ENCODE measurements at places on chromosomes 1 and 21.

GRCh38 chr1:224069138-224069537, 44.8 kb upstream of the FBXO28 start:
- no peak for DNase-seq

DNA sequence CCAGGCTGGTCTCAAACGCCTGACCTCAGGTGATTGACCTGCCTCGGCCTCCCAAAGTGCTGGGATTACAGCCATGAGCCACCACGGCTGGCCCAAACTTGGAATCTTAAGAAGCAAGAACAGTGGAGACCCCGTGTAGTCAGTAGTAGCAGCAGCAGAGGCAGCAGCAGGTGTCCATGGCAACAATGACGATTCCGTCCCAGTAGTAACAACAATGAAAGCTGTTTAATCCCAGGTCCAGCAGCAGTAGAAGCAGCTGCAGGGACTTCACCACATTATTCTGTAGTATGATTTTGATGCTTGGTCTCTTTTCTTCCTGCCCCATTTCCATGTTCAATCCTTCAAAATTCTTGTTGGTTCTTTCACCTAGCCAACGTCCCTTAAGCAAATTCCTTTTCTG, 69.6 kb upstream of the KCTD3 start:
- DNase-seq = no peak

DNA sequence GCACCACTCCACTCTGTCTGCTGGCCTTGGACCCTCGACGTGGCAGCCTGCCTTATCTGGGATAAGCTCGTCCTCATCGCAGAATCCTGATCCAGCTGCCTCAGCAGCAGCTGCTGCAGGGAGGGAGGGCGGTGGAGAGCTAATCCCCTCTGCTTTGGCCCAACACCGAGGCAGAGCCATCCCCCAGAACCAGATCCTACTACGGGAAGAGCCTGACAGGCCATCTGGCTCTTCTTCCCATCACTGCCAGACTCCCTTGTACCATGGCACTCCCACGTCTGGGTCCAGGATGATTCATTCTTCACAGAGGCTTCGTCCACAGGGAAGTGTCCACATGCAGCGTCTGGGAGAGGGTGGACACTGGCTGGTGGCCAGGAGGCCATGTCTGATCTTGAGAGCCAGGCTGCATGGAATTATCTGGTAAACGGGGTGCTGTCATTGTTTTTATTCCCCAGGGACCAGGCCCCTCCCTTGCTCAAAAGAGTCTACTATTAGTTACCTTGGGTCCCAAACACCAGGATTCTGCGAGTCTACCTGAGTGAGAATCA, 14.6 kb upstream of the PKP1 start:
- DNase-seq = peak; percentile 28

- DNase-seq = no peak
Measured at GRCh38 chr21:45414396-45415187, 9.6 kb downstream of the COL18A1 start.

DNA sequence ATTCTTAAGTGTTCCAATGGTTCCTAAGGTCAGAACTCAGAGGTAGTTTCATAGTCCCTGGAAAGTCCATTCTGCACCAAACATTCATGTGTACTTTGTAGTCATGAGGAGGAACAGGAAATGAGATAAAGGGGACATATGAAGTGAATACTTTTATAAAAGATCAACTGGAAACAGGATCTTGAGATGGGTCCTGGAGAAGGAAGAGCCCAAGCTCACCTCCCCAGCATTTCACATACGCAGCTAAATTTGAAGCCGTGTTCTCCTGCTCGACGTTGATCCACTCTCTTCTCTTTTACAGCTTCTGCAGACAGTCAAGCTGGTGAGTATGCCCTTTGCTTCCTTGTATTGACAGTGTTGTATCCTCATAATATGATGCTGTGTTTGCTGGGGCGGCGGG, 429 bp downstream of the FCGR2A start:
- no peak for DNase-seq

- no peak for DNase-seq
Measured at GRCh38 chr1:168394858-168395257, 114.2 kb downstream of the TBX19 start.

DNA sequence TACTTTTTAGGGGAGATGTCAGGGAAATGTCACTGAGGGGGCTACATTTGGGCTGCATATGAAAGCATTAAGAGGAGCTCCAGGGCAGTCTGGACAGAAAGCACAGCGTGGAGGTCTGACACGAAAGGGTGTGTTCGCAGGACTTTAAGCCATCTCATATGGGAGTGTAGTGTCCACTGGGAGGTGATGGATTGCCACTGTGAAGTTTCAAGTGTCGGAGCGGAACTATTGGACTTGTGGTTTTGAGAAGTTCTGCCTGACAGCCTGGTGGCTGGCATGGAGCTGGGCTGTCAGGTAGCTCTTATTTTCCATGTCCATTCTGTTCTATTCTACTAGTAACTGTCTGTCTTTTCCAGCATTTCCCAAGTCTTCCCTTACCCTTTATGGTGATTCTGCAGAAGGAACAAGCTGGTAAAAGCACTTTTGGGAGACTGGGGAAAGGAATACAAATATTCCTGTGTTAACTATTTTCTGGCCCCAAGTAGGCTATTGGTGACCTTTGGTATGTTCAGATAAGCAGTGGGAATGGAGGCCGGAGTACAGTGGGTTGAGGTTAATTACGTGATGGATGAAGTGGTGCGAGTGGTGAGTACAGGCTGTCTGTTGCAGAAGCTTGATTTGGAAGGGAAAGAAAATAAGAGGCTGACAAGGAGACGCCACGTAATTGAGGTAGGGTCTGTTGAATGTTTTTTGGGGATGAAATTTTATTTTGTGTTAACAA, 19.3 kb downstream of the B3GALT5 start:
- DNase-seq = no peak

- no peak for DNase-seq
Measured at GRCh38 chr21:46227811-46228344, 696 bp downstream of the LSS start.

DNA sequence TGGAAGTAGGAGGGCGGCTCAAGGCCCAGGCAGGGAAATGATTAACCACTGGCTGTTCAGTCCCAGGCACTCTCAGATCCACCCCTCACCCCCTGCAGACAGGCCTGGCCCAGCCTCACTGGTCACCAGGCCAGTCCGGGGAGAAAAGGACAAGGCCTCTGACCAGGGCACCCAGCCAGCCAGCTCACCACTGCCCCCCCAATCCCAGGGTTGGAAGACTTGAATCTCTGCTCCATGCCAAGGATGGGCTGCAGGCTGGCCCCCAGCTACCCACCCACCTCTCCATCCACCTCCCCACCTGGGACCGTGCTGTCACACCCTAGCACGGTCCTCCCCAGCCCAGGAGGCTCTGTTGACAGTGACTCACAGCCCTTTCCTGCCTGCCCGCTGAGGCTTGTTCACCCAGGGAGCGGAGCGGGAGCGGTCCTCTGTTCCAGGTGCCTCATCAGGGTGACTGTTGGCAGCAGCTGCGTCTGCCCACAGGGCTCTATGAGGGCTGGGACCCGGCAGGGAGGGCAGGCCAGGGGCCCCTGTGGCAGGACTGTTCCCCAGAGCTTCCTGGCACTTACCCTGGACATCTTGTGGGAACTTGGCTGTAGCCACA, 2.2 kb downstream of the LAD1 start:
- DNase-seq = no peak

DNA sequence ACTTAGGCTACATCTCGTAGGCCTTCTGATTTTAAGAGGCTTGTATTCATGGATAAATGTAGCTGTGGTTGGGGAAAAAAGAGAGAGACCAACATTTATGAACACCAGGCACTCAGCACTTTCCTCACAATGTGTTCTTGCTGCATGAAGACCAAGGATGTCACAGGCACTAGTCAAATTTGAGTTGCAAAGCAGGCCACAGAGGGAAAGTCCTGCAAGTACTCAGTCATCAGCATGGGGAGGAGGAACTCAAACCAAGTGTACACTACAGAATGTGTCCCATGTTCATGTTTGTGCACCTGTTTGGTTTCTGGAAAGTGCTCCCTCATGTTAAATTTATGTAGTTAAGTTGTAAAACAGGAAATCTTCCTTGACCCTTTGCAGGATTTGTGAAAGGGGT, 8.7 kb upstream of the MAP3K7CL start:
- no peak for DNase-seq

DNA sequence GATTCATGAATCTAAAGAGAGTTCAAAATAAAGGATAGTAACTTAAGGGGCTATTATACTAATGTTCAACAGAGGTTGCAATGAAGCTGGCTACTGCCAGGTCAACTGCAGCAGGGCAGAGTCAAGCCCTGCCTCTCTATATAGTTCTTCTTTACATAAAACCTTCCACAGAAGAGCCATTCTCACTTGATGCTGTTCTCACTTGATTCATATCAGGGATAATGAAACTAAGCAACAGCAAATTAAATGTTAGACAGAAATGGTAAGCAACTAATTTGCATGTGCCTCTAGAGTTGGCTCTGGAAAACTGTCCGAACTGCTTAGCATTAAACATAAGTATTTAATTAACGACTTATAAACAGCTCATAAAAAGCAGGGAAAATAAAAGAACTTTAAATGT, 17.4 kb downstream of the CCSAP start:
- DNase-seq = no peak

- peak; percentile 69 for DNase-seq
Measured at GRCh38 chr1:97636941-97637340, 283.9 kb downstream of the DPYD start.

GRCh38 chr1:232344791-232345399, 285.0 kb downstream of the SIPA1L2 start:
- no peak for DNase-seq

GRCh38 chr1:232534552-232535517, 95.1 kb downstream of the SIPA1L2 start:
- peak; percentile 12 for DNase-seq

- peak; percentile 81 for DNase-seq
Measured at GRCh38 chr1:15326691-15327588, 79.9 kb downstream of the FHAD1 start.

DNA sequence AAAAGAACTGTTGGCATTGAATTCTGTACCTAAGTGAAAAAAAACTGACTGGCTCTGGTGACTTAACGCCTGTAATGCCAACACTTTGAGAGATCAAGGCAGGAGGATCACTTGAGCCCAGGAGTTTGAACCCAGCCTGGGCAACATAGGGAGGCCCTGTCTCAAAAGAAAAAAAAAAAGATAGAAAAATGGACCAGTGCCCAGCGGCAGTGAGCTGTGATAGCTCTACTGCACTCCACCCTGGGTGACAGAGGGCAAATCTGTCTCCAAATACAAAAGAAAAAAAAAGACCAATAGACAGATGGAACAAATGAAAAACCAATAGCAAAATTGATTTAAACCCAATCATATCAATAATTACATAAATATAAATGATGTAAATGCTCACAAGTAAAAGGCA, 674 bp upstream of the AKR7A3 start:
- DNase-seq = no peak

GRCh38 chr1:77513839-77514763, 168.4 kb downstream of the ZZZ3 start:
- peak; percentile 93 for DNase-seq

GRCh38 chr1:157056269-157056668, 10.7 kb upstream of the ARHGEF11 start:
- no peak for DNase-seq

- no peak for DNase-seq
Measured at GRCh38 chr21:32806810-32807386, 35.3 kb upstream of the PAXBP1 start.

- no peak for DNase-seq
Measured at GRCh38 chr1:207423560-207424292, 30.4 kb upstream of the CR2 start.

DNA sequence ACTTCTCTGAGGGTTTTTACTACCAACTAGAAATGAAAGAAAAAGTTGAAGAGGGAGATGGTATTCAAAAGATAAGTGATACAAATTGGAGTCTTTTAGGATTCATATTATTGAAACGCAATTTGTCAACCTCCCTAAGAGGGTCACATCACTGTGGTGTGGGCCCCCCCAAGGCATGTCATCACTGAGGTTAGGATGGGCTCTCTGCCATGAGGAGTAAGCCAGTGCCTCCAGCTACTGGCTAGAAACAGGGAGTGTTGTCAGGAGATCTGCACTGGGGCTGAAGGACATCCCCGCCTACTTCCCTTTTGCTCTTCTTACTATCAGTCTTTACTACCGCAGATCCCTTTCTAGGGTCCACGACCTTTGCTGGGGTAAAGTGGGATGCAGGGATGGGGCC, 25.9 kb downstream of the ITSN1 start:
- DNase-seq = no peak

- no peak for DNase-seq
Measured at GRCh38 chr1:80050523-80050922, 1044.0 kb upstream of the ADGRL4 start.

DNA sequence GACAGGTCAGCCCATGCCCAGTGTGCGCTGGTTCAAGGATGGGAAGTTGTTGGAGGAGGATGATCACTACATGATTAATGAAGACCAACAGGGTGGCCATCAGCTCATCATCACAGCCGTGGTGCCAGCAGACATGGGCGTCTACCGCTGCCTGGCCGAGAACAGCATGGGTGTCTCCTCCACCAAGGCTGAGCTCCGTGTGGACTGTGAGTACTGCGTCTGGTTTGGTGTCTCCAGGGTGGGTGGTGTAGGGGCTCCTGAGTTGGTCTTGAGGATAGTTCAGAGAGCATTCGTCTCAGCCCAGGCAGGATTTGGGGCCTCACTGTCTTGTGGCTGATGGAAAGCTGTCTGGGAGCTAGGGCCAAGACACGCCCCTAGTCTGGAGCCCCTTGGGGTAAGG, 83.2 kb downstream of the TRIM11 start:
- DNase-seq = no peak

- DNase-seq = no peak
Measured at GRCh38 chr1:186950547-186950946, 121.8 kb downstream of the PLA2G4A start.

DNA sequence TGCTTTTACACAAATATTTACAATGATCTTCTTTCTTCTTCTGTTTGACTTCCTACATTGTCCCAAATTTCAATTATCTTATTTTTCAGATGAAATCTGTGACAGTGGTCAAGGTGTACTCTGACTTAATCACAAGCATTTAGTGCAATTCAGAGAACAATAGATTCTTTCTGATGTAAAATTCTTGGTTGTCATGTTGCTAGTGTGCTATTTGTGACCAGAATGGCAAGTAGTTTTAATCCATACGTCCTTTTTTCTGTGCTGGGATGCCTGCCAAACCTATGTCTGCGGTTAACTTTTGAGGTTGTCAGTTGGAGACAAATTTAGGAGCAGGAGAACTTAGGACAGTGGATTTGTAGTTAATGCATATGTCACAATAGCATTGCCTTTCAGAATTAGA, 31.0 kb downstream of the NCAM2 start:
- DNase-seq = peak; percentile 24

DNA sequence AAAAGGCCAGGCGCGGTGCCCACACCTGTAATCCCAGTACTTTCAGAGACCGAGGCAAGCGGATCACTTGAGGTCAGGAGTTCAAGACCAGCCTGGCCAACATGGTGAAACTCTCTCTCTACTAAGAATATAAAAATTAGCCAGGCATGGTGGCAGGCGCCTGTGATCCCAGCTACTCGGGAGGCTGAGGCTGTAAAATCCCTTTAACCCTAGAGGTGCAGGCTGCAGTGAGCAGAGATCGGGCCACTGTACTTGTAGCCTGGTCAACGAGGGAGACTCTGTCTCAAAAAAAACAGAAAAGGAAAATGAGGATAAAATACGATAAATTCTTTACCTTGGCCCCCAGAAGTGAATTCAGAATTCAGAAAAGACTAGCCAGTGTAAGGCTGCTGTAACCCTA, 1.6 kb downstream of the TMEM50B start:
- no peak for DNase-seq

GRCh38 chr1:9243066-9243739, 8.6 kb downstream of the H6PD start:
- no peak for DNase-seq

All from fibroblast of skin of left biceps (primary cell).